AG09319 (cell line): ENCODE measurements at places on chromosomes 2 and 18.

- no peak for DNase-seq
These were observed 20.5 kb upstream of the ACKR3 start for GRCh38 chr2:236549165-236549564.

DNA sequence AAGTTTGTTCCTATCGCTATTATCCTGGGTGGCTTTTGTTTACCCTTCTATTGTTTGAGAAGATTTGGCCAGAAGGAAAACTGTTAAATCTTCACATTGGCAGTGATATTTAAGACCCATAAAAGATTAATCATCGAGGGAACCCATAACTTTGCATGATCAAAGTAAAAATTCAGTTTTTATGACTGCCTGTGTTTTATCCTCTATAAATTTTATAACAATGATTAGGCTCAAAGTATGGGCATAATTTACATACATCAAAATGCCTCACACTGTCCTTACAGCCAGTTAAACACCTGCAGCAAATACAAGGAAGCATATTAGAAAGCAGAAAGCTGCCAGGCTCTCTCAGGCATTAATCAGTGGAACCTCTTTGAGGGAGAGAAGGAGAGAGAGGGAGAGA, 289.1 kb downstream of the ICOS start:
- no peak for DNase-seq

DNA sequence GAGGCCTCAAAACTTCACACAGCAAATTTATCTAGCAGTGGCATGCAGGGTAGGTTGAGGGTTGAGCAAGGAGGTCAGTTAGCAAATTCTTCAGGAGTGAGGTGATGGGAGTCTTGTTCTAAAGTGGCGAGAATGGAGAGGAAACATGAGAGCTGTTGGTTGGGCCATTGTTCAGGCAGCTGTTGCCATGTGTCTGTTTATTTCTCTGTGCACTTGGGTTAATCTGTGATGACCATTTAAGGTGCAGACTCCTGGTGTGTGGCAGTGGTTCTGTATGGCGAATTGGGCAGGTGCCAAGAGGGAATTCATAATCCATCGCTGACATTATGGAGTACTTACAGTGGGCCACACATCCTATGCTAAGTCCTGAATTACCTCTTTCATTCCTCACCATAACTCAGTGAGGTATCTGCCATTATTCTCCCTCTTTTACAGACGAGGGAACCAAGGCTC, 30.4 kb downstream of the TMEM178A start:
- DNase-seq: peak; percentile 30

- DNase-seq: peak; percentile 61
These were observed 16.2 kb downstream of the DOCK10 start for GRCh38 chr2:225025917-225026571.

DNA sequence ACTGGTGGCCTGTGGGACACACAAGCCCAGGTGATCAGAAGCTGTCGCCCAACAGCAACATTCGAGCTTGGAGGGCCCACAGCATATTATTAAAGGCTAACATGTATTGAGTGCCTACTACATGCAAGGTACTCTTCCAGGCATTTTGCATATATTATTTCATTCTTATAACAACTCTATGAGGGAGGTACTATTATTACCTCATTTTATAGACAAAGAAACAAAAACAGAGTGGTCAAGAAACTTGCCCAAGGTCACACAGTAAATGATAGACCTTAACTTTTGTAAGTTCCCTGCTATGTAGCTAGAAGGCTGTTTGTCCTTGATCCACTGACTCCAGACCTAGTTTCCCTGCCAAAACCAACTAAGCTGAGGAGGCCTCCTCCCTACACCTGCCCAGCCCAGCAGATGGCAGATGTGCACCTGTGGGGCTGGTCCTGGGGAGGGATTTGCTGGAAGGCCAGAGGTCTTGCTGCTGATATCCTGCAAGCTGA, 35.7 kb downstream of the KANSL3 start:
- DNase-seq: no peak

GRCh38 chr2:74511104-74511989, 2.9 kb upstream of the TLX2 start:
- no peak for DNase-seq

DNA sequence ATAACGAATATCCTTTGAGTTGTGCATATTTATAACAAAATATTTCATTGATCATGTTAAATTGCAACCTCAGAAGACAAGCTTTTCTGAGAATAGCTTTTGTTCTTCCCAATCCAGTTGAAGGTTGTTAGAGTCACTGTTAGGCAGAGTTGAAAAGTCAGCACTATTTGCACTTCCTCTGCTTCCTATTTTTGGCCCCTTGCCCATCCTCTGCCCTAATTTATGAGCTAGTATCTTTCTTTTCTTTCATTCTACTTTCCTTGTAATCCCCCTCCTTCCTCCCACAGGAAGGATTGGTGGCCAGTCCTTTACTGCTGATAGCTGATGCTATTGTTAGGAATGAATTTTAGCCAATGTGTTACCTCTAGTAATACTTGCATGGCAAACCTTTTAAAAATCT, 4.9 kb downstream of the RALB start:
- DNase-seq: no peak

DNA sequence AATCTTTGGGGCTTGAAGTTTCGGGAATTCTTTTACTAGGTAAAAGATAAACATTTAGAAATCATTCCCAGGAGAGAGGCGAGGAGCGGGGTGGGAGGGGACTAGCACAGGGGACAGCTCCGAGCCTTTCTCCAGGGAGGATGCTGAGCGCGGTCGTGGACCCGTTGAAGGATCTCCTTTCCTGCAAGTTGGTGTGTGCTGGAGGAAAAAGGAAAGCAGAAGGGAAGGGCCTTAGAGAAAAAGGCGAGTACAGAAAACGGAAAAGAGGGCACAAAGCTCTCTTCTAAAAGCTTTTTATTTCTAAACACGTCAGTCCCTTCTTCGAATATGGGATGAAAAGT, 640 bp downstream of the SLC39A6 start:
- DNase-seq: no peak

- DNase-seq: no peak
These were observed 46.2 kb upstream of the FZD7 start for GRCh38 chr2:201987426-201987825.

DNA sequence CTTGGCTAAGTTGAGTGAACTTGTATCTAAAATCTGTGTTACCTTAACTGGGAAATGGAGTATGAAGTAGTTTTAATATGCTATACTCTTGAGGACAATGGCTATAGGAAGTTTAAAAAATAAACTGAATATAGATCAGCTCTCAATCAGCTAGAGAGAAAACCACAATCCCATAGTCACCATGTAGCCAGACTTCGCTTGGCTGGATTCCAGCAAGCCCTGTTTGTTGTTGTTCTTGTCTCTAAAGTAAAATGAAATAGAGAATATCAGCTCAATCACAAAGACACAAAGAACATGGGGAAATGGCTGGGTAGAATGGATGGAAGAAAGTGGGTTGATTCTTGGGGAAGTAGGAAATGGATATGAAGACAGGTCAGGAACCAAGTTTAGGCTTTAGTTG, 234.9 kb downstream of the PHLPP1 start:
- DNase-seq: no peak

DNA sequence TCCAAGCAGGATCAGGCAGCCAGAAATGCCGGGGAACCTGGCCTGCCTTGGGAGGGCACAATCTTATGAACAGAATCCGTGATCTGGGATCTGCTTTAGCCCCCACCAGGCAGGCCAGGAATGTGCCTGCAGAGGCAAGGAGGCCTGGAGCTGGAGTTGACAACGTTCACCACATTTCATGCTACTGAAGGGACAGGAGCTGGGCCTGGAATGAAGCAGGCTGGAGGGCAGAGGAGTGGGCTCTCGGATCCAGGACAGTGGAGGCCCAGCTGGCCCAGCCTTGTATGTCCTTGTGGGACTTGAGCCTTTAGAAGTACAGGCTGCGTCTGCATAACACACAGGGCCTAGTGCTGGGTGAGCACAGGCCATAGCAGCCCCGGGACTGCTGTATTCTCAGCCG, 91.8 kb downstream of the KLHL29 start:
- no peak for DNase-seq

DNA sequence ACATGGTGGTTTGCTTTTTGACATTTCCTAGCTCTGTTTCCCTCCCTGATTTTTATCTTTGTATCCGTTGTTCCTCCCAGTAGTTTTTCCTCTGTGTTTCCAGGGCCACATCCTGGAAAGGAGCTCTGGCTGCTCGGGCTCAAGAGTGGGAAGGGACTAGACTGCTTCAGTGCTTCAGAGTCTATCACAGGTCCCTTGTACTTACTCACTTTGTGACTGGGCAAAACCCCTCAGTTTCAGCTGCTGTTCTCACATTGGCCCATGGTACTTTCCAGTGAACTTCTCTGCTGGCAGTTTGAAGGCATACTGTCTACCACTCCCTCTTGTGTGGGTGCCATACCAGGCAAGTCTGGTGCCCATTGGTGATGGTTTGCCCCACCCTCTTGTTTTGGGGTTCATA, 7.5 kb upstream of the STAMBP start:
- no peak for DNase-seq
